M059J (cell line): ENCODE measurements at places on chromosomes 1 and 21. TPM values are rescaled to one million over a fixed set of nuclear protein-coding genes. Genes with fewer than 3 reads are reported as not detected.
A peak's percentile ranks its signal among the peaks of the same experiment; 100 is the strongest.

- no peak for DNase-seq
Measured at GRCh38 chr1:199204231-199204630, 565.4 kb downstream of the PTPRC start.

The DYRK3 gene
- total RNA-seq = 21.9 and 22.3 TPM in 2 replicates

The C1orf94 gene
- total RNA-seq = 3.7 and 4.0 TPM in 2 replicates

DNA sequence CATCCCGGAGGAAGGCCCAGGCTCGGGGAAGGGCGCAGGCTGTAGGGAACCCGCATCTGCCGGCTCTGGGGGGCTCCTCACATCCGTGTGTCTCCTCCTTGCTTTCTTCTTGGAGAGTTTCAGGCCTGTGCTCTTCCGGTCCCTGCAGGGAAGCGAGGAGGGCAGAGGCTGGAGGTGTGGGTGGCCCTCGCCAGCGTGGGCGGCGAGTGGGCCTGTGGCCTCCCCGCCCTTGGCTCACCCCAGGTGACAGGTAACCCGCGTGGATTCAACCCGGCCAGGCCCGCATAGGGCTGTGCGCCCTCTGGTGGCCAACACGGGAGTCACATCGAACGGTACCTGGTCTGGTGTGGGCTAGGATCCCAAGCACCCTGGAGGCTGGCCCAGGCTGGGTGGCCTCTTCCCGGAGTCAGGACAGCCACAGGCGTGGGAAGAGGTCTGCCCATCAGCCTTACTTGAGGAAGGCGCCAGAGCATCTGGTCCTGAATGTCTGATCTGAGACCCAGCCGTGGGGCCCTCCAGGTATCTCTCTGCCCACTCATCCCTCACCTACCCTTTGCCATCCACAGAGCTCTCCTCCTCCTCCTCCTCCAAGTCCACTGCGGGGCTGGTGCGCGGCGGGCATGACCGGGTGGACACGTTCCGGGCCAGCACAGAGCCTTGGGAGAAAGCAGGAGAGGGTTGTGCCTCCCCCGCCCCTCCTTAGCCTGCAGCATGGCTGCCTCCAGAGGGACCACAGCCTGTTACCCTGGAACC, 9.6 kb upstream of the TNFRSF25 start:
- DNase-seq = peak; percentile 37

The AGBL4 gene
- total RNA-seq = not detected in 2 replicates

DNA sequence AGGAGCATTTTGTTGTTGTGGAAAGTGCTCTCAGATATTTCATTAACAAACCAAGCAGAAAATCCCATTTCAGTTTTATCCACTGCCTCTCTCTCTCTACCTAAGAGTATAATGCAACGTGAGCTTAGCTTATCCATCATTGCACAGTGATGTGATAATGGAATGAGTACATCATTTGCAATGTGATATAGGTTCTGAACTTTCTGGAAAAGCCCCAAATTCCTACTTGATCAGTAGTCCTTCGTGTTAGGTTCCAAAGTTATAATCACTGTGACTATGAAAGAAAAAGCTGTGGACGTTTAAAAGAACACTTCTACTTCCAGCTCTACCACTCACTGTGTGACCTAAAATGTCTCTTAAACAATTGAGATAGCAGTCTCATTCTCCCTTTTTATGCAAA, 76.4 kb upstream of the PRMT6 start:
- no peak for DNase-seq

- no peak for DNase-seq
Measured at GRCh38 chr1:80994934-80995333, 805.8 kb upstream of the ADGRL2 start.

- no peak for DNase-seq
Measured at GRCh38 chr1:159201642-159202041, 3.0 kb upstream of the ACKR1 start.
